ENCODE measurements at places on chromosomes 5 and 9.

DNA sequence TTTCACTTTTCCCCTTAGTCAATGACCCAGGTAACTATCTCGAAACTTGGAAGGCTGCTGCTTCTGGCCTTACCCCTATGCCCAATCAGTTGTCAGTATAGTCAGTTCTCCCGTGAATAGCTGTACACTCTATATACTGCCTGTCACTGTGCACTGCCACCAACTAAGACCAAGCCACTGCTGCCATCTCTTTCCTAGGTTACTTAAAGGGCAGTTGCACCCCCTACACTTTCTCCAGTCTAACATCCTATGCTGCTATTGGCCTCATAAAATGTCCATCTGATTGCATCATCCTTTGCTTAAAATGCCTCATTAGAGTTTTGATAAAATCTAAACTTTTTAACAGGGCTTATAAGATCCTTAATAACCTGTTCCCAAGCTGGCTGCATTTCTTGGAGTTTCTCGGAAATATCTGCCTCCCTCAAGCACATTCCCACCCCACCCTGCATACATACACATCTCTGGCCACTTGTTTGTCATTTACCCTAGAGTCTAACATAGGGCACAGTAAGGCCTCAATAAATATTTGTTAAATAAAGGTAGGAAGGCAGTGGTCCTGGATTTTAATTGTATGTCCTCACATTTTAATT is 32.8 kb upstream of the TNFAIP8 start:
- no peak for DNase-seq

- DNase-seq: peak; percentile 55
Observed at GRCh38 chr5:112604732-112605630, 132.7 kb upstream of the APC start.

- no peak for DNase-seq
Observed at GRCh38 chr9:130741831-130742449, 48.4 kb downstream of the EXOSC2 start.

- peak; percentile 62 for DNase-seq
Observed at GRCh38 chr5:122195802-122196394, 66.6 kb downstream of the ZNF474 start.

GRCh38 chr9:98917746-98918487 is 25.8 kb upstream of the COL15A1 start:
- DNase-seq: no peak

All from globus pallidus (tissue), 1 donor.